ENCODE measurements at places on chromosomes 16 and 17.
A peak's percentile ranks its signal among the peaks of the same experiment; 100 is the strongest.

DNA sequence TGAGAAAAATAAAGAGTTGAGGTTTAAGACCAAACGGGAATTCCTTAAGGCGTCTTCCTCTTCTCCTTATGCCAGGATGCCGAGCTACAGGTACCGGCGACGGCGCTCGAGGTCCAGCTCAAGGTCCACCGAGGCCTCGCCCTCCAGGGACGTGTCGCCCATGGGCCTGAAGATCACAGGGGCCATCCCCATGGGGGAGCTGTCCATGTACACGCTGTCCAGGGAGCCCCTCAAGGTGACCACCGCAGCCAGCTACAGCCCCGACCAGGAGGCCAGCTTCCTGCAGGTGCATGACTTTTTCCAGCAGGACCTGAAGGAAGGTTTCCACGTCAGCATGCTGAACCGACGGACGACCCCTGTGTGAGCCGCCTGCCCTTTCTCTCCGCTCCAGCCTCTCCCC lies 13.7 kb upstream of the CACNG1 start:
- no peak for DNase-seq

- no peak for DNase-seq
Measured at GRCh38 chr16:23290189-23291062, 11.7 kb upstream of the SCNN1B start.

DNA sequence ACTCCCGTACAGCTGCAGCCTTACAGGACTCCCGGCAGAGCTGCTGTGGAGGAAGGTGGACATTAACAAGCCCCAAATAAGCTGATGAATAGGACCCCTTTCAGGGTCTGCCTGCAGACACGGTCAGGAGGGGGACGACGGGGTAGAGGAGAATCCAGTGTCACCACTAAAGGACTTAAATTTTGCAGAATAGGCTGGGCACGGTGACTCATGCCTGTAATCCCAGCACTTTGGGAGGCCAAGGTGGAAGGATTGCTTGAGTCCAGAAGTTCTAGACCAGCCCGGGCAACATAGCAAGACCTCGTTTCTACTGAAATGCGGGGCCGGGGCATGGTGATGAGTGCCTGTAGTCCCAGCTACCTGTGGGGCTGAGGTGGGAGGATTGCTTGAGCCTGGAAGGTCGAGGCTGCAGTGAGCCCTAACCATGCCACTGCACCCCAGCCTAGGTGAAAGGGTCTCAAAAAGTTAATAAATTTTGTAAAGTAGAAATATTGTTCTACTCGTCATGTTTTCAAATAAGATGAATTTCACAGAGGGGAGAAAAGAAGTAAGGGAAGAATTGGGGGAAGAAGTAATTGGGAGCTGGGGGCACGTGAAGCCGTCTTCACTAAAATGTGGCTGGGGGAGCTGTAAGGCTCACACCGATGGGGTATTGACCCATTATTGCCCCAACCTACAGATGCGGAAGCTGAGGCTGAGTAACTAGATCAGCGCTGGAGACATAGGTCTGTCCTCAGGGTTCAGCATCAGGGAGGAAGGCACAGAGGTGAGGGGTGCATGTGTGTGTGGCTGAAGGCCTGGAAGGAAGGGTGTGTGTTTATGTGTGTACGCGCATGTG lies 4.7 kb downstream of the LITAFD start:
- DNase-seq, result no peak

DNA sequence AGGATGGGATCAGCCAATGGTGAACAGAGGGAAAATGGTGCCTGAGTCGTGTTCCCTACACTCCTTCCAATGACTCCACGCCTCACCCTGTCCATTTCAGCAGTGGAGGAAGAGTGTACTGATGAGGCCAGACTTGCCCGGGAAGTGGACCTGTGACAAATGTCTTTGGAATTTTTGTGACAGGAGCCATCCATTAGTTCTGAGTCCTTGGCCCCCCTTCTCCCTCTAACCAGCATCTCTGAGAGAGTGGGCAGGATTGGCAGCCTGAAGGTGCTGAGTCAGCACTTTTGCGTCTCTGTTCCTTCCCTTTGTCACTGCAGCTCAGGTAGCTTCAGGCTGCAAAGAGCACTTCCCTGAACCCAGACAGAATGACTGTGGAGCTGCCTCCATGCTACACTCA lies 30.8 kb downstream of the BEAN1 start:
- DNase-seq, result no peak

DNA sequence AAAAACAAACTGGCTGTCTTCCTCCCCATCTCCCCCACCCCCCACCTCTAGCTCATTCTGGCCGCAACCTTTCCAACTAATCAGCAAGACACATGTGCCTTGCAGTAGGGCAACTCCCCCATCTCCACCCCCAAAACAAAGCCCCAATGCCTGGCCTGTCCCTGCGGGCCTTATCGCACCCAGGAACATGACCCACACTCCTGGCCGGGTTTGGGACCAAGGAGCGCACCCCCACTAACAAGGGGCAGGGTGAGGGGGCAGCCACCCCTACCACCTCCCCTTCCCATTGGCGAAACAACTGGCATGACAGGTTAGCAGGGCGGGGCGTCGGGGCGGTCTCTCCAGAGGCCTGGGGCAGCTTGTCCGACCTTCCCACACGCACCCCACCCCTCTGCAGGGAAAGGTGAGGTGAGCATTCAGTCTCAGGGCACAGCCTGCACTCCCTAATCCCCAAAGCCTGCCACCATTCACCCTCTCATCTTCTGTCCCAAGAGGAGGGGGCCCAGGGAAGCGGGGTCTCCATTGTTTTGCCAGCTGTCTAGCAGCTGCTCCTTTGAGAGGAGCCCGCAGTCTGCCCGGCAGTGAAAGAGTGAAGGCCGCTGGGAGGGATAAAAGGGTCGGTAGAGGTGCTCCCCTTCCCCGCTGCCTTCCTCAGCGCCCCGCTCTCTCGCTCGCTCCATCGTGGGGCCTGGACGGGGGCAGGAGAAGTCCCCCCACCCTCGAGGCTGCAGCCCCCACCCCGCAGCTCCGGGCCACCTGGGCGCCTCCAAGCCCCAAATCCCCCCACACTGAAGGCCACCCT lies 765 bp downstream of the MYO18A start:
- DNase-seq, result no peak

DNA sequence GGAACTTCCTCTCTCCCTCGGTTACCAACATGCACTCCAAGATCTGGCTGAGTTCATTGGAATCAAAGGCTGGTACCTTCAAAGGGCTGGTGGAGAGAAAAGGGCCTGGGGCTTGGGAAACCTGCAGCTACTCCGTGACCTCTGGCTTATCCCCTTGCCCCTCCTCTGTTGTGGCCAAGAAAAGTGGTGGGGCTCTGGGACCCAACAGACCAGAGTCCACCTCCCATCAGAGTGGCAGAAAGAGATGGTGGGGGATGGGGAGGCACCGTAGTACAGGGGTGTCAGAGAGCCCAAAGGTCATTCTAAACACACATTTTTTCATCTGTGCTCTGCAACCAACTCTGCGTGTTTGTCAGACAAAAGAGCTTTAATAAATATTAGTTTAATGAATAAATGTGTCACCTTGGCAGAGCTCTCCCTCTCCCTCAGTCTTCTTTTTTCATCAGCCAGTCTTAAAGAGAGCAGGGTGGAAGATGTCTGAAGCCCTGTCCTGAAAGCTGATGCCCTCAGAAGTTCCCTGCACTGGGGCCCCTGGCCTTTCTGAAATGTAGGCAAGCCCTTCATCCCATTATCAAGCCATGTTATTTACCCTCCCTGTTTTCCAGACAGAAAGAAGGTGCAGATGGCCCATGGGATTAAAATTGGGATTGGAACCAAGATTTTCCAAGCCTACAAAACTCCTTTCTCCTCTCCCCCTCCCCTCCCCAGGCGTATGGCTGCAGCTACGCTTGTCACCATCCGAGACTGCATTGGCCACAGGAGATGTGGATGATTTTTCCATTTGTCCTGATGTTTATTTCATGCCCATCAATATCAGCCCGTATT lies 227.3 kb downstream of the CCDC182 start:
- no peak for DNase-seq

- DNase-seq, result no peak
Measured at GRCh38 chr17:42882166-42882565, 18.4 kb upstream of the G6PC1 start.

DNA sequence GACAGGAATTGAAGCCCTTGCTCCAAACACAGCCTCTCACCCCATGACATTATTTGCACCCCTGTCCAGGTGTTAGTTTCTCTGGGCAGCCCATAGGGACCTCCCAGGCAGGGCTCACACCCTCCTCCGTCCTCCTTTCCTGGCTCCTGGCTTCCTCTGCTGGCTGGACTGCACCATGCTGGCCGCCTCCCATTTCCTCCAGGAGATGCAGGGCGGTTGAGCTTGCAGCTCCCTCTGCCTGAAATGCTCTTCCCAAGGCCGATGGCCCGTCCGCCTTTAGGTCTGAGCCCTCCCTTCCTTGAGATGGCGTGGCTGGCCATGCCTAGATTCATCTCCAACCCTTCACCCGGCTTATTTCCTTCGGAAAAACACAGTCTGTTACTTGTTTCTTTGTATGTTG lies 334.8 kb downstream of the SNX29 start:
- no peak for DNase-seq

DNA sequence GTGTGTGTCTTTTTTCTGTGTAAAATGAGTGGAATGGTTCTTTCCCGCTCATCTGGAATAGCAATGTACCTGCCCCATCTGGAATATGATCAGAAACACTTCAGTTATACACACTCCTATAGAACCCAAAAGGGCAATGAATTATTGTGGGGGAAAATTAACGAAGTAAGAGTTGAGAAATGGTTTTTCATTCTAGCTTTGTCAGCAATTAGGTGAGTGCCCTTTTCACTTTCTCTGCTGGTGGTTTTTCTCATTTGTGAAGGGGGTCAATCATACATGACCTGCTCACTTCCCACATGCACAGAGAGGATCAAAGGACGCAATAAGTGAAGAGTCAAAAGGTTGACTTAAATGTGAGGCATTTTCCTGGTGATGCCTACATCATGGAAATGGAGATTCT lies 168.0 kb downstream of the HS3ST3B1 start:
- DNase-seq, result no peak

- DNase-seq, result no peak
Measured at GRCh38 chr16:27366687-27367460, 35.1 kb upstream of the IL21R start.

DNA sequence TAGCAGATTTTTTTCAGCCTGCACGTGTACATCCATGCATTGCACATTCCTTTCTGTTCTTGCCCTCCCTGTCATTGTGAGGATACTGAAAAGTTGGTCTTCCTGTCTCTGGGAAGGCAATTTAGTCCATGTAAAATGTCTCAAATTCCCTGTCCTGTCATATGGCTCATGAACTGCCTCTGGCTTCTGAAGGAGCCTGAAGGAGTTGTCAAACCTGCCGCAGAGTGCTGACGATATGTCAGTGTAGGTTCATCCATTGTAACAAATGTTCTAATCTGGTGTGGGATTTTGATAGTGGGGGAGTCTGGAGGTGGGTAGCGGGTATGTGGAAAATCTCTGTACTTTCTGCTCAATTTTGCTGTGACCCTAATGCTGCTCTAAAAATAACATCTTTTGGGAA lies 59.6 kb downstream of the YPEL2 start:
- no peak for DNase-seq

DNA sequence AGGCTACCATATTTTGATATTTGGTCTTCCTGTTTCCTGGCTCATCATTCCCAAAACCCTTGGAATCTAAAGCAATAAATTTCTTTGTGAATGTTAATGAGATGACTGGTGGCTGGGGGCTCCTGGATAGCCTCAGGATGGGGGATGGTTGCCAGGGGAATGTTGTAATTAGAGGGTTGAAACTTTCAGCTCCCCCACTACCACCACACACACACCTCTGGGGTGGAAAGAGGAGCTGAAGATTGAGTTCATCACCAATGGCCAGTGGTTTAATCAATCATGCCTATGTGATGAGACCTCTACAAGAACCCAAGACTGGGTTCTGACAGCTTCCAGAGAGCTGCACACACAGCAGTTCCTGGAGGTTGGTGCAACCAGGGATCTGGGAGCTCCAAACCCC lies 59.1 kb downstream of the HS3ST3A1 start:
- no peak for DNase-seq

DNA sequence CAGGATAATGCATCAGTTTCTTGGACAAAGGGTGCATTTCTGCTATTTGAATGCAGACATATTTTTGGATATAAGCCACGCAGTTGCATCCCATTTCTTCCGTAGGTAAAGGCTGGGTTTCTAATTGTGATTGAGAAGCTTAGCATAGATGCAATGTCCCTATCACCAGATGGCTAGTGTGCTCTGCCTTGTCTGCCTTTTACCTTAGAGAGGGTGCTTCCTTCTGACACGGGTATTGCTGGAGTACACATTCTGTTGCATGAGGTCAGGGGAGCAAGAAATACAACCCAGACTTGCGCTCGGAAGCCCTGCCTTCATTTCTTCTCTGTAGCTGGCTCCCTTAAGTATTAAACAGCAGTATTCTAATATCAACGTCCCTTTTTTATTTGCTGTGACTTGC lies 337.4 kb downstream of the WWOX start:
- DNase-seq, result no peak

DNA sequence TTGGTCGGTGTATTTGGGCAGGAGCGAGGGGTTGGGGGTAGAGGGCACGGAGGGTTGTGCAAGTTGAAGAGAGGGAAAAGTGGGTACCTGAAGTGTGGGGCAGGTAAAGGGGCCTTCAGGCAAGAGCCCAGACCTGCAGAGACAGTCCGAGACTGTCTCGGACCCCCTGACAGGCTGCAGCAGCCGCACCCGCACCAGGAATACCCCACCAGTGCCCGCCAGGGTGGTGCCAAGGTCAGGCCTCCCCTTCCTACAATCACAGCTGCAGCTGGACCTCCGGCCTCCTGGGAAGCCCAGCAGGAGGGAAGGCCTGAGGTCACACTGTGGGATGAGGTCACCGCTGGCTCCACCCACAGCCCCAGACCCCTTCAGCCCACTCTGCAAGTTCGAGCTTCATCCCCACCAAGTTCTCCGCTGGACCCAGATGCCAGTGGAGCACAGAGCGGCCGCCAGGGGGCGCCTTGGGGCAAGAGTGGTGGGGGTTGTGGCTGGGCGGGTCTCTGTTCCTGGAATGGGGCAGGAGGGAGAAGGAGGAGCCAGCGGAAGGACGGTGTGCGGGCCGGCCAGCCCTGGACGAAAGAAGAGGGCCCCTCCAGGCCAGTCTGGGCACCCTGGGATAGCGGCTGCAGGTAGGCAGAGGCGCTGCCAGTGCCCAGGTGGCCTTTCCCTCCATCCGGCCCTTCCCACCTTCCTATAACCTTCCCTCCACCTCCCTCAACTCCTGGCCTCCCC lies at the start of gene HSD3B7:
HSD3B7 (plus strand) TSS at position 539 of the 732 bp plus-strand sequence. CDS start 452 bp downstream, outside the sequence.
- DNase-seq, result peak; percentile 81

- DNase-seq, result no peak
Measured at GRCh38 chr17:43877031-43877430, 30.1 kb downstream of the CD300LG start.

Measured in activated CD4-positive, alpha-beta T cell treated with anti-CD3 and anti-CD28 coated beads, Interleukin-2, amount 50 U/mL, for 1 hour (primary cell).